Activated CD8-positive, alpha-beta memory T cell treated with anti-CD3 and anti-CD28 coated beads for 4 hours (primary cell): ENCODE measurements at places on chromosomes 16 and 17.
A peak's percentile ranks its signal among the peaks of the same experiment; 100 is the strongest.

DNA sequence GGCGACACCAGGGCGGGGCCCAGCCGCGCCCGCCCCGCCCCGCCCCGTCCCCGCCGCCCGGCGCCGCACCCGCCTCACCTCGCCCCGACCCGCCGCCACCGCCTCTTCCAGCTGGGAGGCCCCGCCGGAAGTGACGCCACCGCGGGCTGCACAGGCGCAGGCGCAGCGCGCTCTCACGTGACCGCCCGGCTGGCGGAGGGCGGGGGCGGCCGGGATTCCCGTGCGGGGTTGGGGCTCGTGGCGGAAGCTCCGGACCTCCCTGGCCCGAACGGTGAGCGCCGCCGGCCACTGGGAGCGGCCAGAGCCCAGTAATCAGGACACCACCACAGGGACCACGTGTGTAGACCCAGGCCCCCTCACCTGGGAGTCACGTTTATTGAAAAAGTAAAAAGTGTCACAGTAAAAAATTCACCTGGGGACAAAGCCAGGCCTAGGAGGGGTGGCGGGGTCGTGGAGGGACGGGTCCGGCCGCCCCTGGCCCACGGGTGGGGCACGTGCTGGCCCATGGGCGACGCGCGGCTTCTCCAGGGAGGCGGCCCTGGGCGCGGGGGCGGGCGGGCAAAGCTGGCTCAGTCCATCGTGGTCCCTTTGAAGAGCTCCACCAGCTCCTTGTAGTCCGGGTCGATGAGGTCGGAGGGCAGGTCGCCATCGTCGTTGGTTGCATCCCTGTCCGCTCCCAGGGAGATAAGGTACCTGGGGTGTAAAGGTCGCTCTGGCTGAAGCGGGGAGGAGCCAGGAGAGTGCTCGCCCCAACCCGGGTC, at the start of gene MCRIP1:
TSS of gene MCRIP1 (minus strand) at position 132 of the 761 bp plus-strand sequence. CDS start 8,785 bp downstream, outside the sequence.
- peak; percentile 89 for DNase-seq

GRCh38 chr16:66513111-66513723, 36.7 kb downstream of the TK2 start:
- DNase-seq: no peak

DNA sequence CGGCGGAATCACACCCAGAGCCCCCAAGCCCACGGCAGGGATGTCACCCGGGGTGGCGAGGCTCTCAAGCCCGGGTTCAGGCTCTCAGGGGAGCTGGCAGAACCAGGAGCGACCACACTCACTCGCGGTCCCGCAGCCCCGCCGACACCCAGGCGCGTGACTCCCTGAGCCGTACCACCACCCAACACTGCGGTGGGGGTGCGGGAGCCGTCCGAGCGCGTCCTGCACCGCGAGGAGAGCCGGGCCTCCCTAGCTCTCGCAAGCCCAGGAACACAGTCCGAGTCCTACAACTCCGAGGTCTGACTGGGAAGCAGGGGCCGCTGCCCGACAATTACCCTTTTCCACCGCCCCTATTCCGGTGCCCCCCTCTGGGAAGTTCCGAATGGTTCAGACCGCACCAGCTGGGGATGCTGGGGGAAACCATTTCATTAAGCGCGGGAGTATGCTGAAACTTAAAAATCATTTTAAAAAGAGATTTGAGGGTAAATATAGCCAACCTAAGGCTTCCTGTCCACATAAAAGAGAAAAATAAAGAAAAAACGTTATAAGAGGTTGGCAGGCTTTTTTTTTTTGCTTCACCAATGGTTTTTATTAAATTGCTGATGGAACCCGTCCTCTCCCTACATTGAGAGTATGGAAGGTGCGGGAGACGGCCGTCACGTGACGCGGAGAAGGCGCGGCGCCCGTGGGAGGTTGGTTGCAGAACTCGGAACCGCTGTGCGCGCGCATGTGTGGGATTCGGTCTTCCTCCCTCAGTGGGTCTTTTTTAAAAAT, at the start of gene FLCN:
TSS of gene FLCN (minus strand) at position 143 of the 774 bp plus-strand sequence. CDS start 9,031 bp downstream, outside the sequence.
- peak; percentile 84 for DNase-seq

GRCh38 chr16:59748531-59748930, 1014.4 kb upstream of the GOT2 start:
- DNase-seq: no peak

DNA sequence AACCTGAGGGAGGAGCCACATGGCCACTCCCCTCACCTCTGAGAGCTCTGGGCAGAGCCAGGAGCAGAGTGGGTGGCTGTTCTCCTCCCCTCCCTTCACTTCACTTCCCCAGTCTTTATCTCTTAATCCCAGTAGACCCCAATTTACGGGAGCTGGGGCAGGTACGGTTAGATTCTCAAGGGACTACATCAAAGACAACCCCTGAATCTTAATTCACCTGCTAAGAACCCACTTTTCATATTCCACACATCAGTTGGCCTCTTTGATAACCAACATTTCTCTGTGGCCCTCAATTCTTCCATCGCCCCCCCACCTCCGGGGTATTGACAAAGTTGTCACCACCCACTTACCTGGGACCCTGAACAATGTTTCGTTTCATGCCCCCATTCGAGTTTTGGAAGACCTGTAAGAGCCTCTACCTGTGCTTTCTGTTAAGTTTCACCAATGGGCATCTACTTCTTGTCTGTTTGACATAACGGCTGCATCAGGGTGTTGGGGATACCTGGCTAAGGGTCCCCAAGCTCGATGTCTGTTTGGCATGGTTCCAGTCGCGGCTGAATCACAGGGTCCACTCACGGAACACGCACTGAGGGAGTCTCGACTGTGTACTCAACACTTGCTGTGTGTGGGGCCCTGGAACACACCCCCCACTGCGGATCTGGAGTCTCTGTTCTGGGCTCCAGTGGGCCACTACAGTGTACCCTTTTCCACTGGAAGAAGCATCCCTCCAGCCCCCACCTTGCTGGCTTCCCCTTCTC, 27.8 kb downstream of the SLC38A8 start:
- no peak for DNase-seq

DNA sequence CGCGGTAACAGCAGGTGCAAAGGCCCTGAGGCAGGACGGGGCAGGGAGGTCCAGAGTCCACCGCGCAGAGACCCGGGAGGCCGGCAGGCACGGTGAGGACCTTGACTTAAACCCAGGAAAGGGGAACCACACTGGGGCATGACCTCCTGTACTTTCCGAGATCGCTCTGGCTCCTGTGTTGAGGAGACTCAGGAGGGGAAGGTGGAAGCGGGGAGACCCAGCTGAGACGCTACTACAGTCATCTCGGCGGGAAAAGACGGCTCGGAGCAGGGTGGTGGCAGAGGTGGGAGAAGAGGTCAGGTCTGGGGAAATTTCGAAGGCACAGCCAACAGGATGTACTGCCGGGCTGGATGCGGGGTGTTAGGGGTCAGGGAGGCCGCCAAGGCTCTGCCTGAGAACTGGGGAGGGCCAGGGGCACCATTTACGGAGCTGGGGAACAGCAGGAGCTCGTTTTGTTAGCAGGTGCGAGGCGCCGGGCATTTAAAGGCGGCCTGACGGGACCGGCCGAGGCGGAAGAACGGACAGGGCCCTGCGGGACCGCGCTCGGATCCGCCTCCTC, 22.3 kb downstream of the NPTX1 start:
- DNase-seq: no peak
